ENCODE measurements at places on chromosomes 5 and 9. TPM values are rescaled to one million over a fixed set of nuclear protein-coding genes. Genes with fewer than 3 reads are reported as not detected.
A peak's percentile ranks its signal among the peaks of the same experiment; 100 is the strongest.

Gene CPEB4
- 8.8 TPM for total RNA-seq

GRCh38 chr5:134626369-134627014 lies 6.1 kb downstream of the SAR1B start:
- DNase-seq: no peak
- no peak overlapping the region for H3K27ac ChIP-seq
- H3K36me3 ChIP-seq: peaks cover 22% of the 10 kb centered on the region

Gene ARL14EPL
- total RNA-seq: 0.66 TPM

- H3K27me3 ChIP-seq: no peaks in the 10 kb centered on the region
- H3K4me1 ChIP-seq: no peaks in the 10 kb centered on the region
- no peak overlapping the region for H3K4me3 ChIP-seq
- no peak overlapping the region for H3K27ac ChIP-seq
- DNase-seq: no peak
Measured at GRCh38 chr5:140671472-140672125, 1.8 kb downstream of the DND1 start.

Gene PAEP
- not detected for total RNA-seq

DNA sequence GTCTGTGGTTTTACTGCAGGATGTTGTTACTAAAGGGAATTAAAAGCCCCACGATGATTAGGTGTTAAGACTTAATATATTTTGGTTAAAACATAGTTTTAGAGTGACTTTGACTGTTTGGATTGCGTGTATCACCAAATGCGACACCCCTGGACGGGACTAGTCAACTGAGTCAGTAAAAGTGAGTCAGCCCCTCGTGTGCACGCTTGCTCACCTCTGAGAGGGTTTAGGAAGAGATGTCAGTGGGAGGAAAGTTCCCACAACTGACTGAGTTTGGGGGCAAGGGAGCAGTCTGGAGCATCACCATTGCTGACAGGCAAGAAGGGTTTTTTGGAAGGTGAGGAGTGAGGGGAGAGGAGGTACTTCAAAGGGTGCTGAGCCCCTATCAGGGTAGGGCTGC lies 14.4 kb upstream of the DMRT3 start:
- peaks cover 4% of the 10 kb centered on the region for H3K27me3 ChIP-seq
- H3K27ac ChIP-seq: no peak overlapping the region
- DNase-seq: no peak
- no peaks in the 10 kb centered on the region for H3K36me3 ChIP-seq
- H3K4me1 ChIP-seq: no peaks in the 10 kb centered on the region

DNA sequence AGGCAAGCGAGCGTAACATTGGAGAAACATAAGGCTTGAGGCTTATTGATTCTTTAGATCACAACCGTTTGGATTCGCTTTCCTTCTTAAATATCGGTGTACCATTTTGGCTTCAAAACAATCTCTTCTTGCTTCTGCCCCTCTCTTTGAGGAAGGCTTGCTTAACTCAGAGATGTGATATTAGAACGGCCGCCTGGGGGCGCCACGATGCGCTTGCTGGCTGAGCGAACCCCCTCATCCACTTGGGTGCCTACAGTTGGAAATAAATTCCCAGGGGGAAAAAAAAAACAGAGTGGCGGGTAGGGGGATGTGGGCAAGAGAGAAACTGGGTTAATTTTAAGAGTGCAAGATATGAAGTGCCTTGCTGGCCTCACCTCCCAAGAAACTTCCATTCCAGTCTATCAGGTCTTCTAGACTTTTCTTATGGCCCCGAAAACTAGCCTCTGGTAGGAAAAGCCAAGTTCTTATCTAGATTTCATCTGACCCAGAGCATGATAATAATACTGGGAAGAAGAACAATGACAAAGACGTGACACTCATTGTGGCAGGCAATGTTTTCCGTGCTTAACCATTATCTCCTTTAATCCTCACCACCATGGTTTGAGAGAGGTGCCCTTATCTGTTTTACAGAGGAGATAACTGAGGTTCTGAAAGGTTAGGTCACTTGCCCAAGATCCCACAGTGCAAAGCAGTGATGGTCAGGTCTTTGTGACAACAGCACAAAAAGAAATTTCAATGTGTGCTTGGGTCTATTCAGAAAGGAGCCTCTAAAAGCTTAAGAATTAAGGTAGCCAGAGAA lies 115.8 kb downstream of the DPYSL3 start:
- peaks cover 6% of the 10 kb centered on the region for H3K36me3 ChIP-seq
- no peak overlapping the region for H3K27ac ChIP-seq
- H3K27me3 ChIP-seq: no peaks in the 10 kb centered on the region
- no peak overlapping the region for H3K4me3 ChIP-seq
- H3K4me1 ChIP-seq: no peaks in the 10 kb centered on the region

DNA sequence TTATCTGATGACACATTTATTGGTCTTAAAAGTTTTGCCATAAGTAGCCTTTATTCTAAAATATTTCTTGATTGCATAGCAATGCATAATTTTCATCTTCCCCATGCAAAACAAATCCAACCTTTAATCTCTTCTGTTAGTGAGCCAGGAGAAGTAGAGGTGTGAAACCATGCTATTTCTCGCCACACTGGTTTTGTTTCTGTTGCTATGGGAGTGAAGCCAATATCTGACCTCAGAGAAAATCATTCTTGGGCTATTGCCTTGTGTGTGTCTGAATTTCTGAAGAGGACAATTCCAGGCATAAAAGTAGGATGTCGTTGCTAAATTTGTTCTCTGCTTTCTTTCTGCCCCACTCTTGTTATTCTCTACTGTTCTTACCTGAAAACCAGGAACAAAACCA lies 183.6 kb downstream of the PTTG1 start:
- H3K27me3 ChIP-seq: no peaks in the 10 kb centered on the region
- no peaks in the 10 kb centered on the region for H3K4me1 ChIP-seq
- no peak overlapping the region for H3K27ac ChIP-seq
- DNase-seq: no peak
- H3K4me3 ChIP-seq: no peak overlapping the region

DNA sequence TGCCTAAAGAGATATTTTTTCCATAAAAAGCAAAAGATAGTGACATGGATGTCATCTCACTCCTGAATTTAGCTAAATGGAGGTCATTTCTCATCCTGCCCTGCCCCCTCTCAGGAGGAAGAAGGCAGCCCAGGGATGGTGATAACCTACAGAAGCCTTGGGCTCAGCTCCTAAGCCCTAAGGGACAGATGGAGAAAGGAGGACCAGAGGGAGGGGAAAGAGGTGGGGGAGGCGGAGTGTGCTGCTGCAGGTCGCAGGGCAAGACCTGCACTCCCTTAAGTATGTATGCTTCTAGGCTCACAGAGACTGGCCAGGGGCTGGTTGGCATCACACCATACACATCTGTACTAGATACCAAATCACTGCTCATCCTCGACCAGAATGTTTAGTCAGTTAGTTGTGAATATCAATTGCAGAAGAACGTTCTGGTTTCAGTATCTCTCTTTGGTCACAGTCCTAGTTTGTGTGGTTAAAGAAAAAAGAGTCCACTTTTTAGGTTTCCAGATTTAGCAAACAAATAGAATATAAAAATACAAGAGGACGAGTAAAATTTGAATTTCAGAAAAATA lies 18.4 kb upstream of the CDKN2AIPNL start:
- no peak overlapping the region for H3K27ac ChIP-seq
- H3K4me1 ChIP-seq: 0 out of 2 replicates have a peak, but pooled peaks cover 3% of the 10 kb centered on the region
- no peaks in the 10 kb centered on the region for H3K36me3 ChIP-seq
- H3K27me3 ChIP-seq: peaks cover 17% of the 10 kb centered on the region
- H3K4me3 ChIP-seq: no peak overlapping the region
- no peak for DNase-seq

Gene PDGFRB
- 7.2 TPM for total RNA-seq

DNA sequence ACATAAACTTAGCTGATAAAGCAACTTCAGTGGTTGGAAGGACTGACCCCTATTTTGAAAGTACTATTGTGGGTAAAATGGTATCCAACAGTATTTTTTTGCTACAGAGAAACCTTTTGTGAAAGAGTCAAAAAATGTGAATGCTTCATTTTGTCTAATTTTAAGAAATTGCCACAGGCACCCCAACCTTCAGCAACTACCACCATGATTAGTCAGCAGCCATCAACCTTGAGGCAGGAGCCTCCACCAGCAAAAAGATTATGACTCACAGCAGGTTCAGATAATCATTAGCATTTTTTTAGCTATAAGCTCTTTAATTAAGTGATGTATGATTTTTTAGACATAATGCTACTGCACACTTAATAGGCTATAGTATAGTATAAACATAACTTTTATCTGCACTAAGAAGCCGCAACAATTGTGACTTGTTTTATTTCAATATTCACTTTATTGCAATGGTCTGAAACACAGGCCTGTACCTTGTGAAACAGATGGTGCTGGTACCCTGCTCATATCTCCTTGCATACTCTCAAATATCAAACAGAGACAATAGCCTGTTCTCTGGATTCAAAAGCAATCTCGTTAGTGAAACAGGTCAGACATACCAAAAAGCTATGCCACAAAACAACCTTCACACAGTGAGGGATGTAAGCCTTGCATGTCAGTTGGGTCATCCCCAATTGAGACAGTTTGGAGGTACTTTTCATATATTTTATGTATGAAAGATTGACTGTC lies 261.2 kb upstream of the FAM174A start:
- H3K36me3 ChIP-seq: no peaks in the 10 kb centered on the region
- H3K4me3 ChIP-seq: no peak overlapping the region
- no peak for DNase-seq
- H3K27ac ChIP-seq: no peak overlapping the region
- H3K4me1 ChIP-seq: peaks cover 3% of the 10 kb centered on the region

DNA sequence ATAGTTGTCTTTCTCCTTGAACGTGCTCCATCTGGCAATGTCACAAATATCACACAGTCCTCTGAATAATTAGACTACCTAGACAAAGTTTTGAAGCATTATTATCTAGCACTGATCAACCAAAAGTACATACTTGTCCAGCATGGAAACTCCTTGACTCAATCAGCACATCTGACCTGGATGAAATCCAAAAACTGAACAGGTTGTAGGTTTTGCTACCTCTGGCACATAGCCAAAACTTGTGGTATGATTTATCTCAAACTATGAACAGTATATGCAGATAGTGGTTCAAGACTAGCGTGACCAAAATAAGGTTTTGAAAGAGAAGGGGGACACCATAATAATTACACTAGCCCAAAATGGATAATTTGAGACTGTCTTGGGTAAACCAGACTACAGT lies 158.1 kb downstream of the ARRDC3 start:
- no peaks in the 10 kb centered on the region for H3K27me3 ChIP-seq
- H3K36me3 ChIP-seq: no peaks in the 10 kb centered on the region
- no peaks in the 10 kb centered on the region for H3K4me1 ChIP-seq
- no peak for DNase-seq

GRCh38 chr5:110544603-110545002 lies 181.9 kb downstream of the TMEM232 start:
- H3K27ac ChIP-seq: no peak overlapping the region
- no peaks in the 10 kb centered on the region for H3K4me1 ChIP-seq
- H3K27me3 ChIP-seq: no peaks in the 10 kb centered on the region
- DNase-seq: no peak
- no peak overlapping the region for H3K4me3 ChIP-seq

DNA sequence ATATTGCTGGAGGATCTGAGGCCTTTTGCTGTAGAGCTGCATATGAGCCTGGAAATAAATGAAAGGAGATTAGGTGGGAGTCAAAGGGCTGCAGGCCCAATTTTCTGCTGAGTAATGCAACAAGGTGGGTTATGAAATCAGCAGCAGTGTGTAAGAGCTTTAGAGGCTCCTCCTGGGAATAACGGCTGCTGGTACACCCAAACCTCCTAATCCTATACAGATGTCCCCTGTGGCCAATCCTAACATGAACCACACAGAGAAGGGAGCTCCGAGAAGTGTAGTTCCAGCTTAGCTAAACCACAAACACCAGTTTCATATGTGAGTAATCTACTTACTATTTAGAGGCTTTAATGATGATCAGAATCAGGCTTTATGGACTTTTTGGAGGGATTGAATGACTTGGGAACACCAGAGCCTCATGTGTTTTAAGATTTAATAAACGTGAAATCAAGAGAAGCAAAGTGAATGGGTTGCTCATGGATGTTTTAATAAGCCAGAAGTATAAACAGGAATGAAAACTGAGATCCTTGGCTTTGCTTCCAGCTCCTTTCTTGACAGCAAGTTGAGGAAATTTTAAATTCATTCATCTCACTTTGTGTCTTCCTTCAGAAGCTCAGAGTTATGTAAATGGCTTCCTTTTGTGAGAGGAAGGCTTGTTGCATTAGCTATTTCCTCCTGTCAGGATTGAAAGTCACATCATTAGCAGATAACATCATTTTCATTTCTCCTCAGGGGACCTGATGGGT lies 437.5 kb downstream of the TMEM232 start:
- H3K4me3 ChIP-seq: no peak overlapping the region
- H3K36me3 ChIP-seq: no peaks in the 10 kb centered on the region
- DNase-seq: peak; percentile 43
- H3K27me3 ChIP-seq: no peaks in the 10 kb centered on the region

Gene DDX46
- total RNA-seq: 102 TPM

DNA sequence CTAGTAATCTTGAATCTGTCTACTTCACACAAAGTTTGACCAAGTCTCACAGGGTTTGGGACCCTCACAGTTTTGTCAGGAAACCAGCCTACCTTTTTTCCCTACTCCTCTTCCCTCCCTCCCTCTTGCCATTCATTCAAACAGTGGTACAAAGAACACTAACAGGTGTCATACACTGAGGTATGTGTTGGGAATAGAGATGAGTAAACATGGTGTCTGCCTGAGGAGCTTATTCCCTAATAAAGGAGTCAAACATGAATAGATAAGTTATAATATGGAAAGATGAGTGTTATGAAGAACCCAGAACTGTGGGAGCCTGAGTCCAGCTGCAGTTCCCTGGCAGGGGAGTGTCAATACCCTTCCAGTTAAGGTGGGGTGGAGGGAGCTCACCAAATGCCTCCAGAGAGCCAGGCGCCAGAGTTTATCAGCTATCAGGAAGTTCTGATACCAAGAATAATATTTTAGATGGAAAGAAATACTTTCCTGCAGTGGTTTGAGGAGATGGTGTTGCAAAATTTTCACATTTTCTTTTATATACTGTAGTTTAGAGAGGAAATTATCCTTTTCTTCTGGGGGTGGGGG lies 183.4 kb upstream of the NR3C1 start:
- no peak for DNase-seq
- H3K4me3 ChIP-seq: no peak overlapping the region
- no peaks in the 10 kb centered on the region for H3K27me3 ChIP-seq
- no peaks in the 10 kb centered on the region for H3K4me1 ChIP-seq

Gene WNT8A
- total RNA-seq: not detected

Gene ADRB2
- total RNA-seq: 0.08 TPM

DNA sequence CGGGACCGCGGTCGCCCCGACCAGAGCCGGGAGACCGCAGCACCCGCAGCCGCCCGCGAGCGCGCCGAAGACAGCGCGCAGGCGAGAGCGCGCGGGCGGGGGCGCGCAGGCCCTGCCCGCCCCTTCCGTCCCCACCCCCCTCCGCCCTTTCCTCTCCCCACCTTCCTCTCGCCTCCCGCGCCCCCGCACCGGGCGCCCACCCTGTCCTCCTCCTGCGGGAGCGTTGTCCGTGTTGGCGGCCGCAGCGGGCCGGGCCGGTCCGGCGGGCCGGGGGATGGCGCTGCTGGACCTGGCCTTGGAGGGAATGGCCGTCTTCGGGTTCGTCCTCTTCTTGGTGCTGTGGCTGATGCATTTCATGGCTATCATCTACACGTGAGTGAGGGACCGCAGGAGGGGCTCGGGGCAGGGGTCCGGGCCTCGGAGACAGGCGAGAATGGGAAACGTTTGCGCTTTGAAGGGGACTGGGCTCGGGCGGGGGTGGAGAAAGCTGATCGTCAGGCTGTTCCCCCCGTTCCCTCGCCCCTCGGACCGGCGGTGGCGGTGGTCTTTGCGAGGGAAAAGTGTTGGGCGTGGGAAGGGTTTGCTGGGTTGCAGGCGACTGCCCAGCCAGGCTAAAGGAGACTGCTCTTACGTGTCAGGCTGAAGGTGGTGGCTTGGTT lies 457 bp downstream of the UGCG start:
- peak overlapping the region; percentile 80 for H3K27ac ChIP-seq
- H3K36me3 ChIP-seq: peaks cover 10% of the 10 kb centered on the region
- H3K4me3 ChIP-seq: peak overlapping the region; percentile 99
- H3K27me3 ChIP-seq: no peaks in the 10 kb centered on the region
- H3K4me1 ChIP-seq: peaks cover 22% of the 10 kb centered on the region

Measured in SJCRH30 (cell line).